ENCODE measurements at places on chromosomes 12 and 14.

DNA sequence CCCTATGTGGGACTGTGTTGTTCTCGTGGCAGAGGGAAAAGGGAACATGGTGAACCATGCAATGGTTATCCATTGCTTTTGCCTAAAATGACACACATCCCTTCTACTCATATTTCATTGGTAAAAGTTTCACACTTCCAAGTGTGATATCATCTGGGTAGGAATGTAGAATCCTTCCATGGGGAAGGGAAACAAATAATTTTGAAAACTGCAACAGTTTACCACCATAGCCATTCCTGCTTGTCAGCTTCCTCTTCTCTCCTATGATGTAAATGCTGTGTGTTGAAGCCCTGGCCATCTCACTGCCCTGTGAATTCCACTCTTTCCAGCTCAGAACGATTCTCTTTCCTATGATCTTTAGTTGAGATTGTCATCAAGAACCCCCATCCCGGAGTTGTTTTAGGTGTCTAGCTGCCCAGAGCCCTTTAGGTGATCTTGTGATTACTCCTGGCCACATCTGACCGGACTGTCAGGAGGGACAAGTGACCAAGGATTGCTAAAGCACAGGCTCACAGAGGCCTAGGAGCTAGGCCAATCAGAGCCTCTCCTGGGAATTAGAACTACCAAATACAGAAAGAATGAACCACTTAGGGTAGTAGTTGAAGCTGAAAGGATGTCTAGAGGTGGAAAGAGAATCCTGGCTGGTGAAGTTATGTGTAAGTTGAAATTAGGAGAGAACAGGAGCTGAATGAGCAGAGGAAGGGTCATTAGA is 84.6 kb downstream of the VCPKMT start:
- DNase-seq: no peak

- no peak for DNase-seq
Measured at GRCh38 chr14:54809767-54810166, 92.9 kb downstream of the GCH1 start.

DNA sequence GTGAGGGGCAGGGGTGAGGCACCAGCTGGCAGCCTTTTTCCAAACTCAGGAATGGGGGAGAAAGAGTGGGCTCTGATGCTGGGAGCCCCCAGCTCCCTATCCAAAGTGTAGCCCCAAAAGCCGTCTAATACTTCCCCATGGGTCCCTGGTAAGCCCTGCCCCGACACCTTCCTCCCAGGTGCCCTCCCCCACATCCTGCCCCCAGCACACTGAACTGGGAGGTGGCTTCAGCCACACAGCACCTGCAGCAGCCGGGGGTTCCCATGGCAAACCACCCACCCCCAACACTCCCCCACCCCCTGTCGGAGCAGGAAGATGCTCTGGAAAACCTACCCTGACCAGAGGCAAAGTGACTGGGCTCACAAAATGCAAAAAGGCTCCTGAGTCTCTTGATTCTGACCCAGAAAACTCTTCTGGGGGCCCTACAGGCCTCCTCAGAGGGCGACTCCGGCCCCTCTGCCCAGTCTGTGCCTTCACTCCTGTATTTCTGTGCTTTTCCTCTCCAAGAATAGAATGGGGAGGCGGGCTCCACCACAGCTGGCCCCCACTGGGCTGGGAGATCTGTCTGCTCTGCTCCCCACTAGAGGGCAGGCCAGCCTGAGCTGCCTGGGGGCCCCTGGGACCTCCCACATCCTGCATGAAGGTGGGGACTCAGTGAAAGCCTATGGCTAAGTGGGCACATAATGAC is 81.6 kb downstream of the ITPK1 start:
- DNase-seq: no peak

DNA sequence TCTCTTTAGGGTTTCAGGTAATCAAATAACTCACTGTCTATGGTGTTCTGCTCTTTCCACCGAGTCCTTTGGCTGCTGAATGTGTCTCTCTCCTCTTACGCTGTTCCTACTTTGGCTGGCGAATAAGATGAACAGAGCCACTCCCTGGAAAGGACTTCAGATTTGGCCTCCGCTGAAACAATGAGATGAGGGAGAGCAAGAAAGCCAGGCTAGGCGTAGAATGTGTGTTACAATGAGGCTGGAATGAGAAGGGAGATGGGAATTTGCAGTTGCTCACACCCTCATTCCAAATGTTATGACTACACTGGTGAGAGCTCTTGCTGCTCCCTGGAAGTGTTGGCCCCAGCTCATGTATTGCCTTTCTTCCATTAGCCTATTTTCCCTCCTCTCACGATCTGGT is at the start of gene MFAP5:
Gene MFAP5, minus strand, starts transcription at position 234 of the 400 bp plus-strand sequence. CDS start 722 bp downstream, outside the sequence.
- no peak for DNase-seq
